Neural crest cell (in vitro differentiated cells): ENCODE measurements at places on chromosomes 2 and 18. TPM values are rescaled to one million over a fixed set of nuclear protein-coding genes. Genes with fewer than 3 reads are reported as not detected.

GRCh38 chr2:160610041-160610440, 116.4 kb upstream of the RBMS1 start:
- no peak for DNase-seq

The NCL gene
- 999 and 1,068 TPM in 2 replicates for total RNA-seq

- no peak for DNase-seq
These were observed 555.2 kb downstream of the CMPK2 start for GRCh38 chr2:6310256-6311215.

The ZNG1B gene
- 38.1 and 40.4 TPM in 2 replicates for total RNA-seq

DNA sequence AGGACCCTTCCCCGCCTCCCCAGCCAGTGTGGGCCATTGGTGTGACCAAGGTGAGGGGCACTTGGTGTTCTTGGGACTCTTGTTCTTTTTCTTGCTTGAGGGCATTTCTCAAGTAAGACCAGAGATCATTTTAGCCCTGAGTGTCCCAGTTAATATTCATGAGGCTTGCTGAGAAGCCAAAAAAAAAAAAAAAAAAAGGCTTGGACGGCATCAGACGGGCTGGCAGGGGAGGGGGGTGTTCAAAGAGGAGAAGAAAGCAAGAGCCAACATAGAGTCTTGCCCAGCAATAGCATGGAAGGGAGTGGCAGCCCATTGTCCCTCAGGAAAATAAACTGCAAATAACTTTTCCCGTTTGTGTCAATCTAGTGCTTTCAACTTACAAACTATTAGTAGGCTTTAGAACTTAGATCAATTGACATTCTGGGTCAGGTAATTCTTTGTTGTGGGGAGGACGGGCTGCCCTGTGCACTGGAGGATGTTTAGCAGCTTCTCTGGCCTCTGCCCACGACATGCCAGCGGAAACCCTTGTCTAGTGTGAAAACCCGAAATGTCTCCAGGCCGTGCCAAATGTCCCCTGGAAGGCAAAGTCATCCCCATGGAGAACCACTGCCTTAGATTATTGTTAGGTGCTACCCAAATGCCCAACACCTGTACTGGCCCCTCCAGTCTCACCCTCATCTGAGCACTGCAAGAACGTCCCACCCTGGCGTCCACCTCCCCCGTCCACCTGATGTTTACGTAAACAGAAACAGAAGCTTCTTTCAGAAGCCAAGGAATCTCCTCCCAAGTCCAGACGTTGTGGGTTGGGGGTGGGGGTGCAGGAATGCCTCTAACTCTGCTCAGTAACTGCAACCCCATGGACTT, 163.4 kb downstream of the BCL2 start:
- DNase-seq, result no peak

The PCARE gene
- total RNA-seq, result not detected in 2 replicates

The SLC9A4 gene
- total RNA-seq, result not detected in 2 replicates

The MREG gene
- 9.1 and 10.4 TPM in 2 replicates for total RNA-seq

DNA sequence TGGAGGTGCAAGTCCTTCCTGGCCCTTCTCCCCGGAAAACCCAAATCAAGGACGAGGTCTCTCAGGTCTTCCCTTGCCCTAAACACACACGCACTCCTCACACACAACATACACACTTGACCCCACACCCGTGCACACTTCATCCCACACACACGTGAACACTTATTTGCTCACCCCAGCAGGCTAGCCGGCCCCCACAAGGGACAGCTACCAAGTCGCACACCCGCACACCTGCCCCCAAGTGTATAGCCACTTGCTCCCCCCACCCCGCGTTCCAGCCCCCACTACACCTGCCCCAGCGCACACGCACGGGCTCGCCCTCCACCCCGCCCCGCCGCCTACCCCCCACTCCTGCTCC, 359 bp downstream of the TGFBRAP1 start:
- no peak for DNase-seq

The CHST10 gene
- 33.0 and 33.2 TPM in 2 replicates for total RNA-seq

GRCh38 chr2:142310530-142310929, 179.7 kb upstream of the LRP1B start:
- no peak for DNase-seq

GRCh38 chr2:144511937-144512336, 8.0 kb downstream of the ZEB2 start:
- DNase-seq, result no peak

The PNPT1 gene
- 33.0 and 34.5 TPM in 2 replicates for total RNA-seq

DNA sequence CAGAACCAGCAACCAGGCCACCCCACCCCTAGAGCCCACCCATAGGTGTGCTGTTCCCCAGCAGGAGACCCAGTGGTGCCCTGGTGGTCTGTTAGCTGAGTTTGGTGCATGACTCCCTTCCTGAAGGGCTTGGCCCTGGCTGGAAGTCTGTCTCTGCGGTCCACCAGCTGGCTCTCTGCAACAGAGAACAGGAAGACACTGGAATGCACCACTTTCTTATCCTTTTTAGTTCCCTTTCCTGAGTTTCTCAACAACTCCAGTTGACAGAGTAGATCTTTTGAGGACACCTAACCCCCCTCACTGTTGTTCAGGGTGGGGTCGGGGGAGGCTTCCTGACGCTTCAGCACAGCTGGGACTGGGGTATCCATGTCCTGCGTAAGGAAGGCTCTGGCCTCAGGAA, 11.9 kb upstream of the RPL37A start:
- DNase-seq, result no peak

DNA sequence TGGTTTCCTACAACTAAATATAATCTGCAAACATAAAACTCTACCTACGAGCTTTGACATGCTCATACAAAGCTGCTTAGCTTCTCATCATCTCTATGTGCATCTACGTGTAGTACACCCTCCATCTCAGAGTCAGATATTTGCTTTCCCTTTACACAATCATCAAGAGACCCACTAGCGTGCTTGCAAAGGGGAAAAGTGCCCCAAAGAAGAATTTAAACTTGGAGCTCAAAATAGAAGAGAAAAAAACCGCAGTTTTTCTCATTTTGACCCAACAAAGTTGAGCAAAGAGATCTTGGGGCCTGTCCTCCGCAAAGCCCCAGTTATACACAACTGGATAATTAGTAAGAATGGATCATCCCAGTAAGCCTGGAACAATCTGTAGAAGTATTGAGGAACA, 104.1 kb downstream of the PAX3 start:
- no peak for DNase-seq
